Femur (tissue), 1 donor: ENCODE measurements at places on chromosomes 5 and 9.
A peak's percentile ranks its signal among the peaks of the same experiment; 100 is the strongest.

GRCh38 chr9:83281306-83282255 is 218.6 kb upstream of the RASEF start:
- DNase-seq: peak; percentile 49

DNA sequence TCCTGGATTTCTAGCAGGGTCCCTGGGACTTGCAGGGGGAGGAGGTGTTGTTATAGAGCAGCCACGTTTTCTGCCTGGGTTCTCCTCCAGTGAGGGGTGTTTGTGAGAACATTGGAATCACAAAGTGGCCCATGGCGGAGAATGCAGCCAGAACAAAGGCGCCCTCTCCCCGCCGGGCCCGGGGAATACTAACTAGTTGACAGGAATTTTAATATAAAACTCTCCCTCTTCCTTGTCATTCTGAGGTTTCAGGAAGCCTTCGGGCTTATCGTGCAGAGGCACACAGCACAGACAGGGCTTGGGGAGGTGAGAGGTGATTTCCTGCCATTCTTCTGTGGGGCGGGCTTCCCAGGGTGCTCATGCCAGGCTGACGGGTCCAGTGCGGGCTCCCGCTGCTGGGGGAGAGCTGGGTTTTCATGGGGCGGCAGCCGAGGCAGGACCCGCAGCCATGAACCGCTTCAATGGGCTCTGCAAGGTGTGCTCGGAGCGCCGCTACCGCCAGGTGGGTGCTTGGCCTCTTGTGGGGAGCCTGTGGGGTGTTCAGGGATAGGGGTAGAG is 37.7 kb downstream of the RGS3 start:
- no peak for DNase-seq

GRCh38 chr5:176481711-176482110 is 33.5 kb downstream of the FAF2 start:
- DNase-seq: no peak

DNA sequence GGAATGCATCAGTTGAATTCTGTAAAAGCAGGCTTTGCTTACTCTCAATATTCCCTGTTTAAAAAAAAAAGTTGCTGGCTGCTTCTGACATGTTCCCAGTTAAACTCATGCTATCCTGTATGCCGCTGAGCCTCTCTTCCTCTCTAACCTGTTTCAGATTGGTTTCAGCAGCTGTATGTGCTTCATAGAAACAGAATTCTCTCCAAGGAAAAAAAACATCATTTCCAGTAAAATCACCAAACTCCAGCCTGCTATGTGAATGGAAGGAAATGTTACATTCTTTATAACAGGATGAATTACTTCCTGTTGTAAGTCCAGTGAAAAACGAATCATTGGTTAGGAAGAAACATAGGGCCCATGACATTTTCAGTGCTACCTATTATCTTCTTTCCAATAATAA is 25.7 kb upstream of the KCNV2 start:
- no peak for DNase-seq

GRCh38 chr9:98995059-98995671 is 51.5 kb downstream of the COL15A1 start:
- DNase-seq: peak; percentile 63

DNA sequence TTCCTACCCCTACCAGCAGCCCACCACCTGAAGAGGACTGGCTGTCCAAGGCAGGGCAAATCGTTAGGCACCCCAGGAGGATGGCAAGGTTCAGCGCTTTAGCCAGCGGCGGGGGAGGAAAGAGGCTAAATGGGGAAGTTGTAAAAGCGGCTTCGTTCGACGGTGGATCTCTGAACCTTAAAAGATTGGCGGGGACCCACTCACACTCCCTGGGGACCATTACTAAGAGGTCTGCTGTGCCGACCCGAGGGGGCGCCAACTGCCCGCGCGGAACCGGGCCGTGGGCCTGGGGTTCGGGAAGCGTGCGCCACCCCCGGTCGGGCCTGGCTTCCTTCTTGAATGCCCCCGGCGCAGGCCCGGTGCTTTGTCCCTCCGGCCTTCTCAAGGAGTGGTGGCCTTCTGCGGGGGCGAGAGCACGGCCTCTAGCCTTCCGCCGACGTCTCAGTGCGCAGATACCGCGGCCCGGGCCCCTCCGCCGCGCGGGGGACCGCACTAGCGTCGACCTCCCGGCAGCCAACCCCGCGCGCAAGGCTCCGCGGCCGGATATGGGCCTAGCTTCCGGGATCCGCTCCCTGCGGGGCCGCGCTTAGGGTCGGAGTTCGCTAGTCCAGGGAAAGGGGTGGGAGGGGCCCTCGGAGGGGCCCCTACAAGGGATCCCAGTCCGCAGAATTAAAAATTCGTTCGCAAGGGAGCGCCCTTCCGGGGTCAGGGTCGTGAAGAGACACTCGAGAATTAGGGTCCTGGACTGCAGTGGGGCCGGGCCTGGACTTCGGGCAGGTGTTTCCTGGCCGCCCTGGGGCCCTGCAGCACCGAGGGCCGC is 10.5 kb downstream of the NR2F1-AS1 start:
- no peak for DNase-seq

GRCh38 chr5:110356677-110357076 is 369.8 kb downstream of the TMEM232 start:
- DNase-seq: no peak

DNA sequence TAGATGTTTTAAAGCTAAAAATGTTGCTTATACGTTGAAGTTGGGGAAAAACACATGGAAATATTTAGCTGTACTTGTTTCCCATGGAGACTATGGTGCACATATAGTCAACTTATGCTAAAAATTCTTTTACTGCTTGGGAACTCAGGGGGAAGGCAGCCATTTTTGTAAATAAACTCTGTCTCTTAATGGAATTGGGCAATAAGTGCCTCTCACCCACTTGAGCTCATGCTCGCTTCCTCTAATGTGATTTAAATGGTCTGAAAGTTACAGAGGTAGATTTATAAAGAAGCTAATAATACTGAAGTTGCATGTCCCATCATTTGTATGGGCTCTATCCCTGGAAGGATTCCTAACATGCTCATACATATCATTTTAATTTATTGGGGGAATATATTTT is 523.8 kb downstream of the RASEF start:
- DNase-seq: no peak

GRCh38 chr5:123636006-123636405 is 124.0 kb downstream of the CSNK1G3 start:
- DNase-seq: no peak
